ENCODE measurements at places on chromosomes 7 and 10.

DNA sequence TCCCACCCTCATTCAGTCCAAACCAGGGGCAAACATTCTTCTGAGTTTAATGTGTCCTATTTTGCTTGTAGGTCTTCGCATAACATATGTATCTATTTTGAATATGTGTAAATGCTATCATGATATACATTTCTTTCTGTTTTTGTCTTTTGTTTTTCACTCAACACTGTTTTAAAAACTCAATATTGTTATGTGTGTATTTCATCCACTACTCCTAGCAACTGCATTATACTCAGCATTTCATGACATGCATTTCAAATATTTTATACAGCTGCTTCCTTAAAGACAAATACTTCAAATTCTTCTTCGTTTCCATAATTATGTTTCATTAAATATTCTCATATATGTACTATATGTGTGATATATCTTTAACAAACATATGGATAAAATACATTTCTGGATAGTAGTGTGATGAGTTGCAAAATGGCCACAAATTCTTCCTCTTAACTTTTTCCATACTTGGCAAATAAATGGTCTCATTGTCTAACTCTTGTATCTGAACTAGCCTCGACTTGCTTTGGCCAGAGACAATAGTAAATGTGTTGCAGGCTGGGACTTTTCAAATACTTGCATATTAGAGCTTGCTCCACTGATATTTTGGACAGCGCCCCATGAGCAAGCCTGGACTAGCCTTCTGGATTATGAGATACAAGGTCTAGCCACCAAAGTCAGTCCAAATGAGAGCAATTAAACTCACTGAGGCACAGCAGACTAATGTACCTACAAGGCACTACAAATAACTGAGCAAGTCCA lies 539.7 kb upstream of the KCND2 start:
- DNase-seq = no peak

GRCh38 chr10:34824870-34825269 lies 9.8 kb upstream of the PARD3 start:
- DNase-seq = no peak

DNA sequence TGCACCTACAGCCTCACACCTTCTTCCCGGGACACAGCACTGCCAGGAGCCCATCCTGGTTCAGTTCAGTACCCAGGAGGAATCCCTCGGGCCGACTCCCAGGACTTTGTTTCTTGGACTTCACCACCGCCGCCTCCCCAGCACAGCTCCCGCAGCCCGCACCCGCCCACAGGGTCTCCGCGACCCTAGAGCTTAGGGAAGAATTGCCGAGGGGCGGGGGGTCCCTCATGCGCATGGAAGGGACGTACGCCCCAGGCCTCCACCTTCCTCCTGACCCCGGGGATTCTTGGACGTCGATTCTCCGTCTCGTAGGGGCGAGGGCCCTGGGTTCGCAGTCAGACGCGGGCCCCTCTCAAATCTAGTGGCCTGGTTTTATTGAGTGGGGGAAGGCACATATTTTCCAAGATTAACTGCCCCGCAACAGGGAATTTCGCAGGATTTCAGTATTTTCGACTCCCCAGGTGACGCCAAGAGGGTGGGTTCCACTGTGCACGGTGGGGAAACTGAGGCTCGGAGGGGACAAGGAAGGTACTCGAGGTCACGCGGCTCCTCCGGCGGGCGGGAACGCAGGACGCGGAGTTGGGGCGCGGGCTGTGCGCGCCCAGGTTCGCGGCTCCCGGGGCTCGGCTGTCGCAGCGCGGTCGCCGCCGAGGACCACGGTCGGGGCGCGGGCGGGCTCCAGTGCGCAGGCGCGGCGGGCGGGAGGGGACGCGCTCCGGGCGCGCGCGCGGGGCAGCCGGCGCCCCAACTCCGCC lies at the start of gene ADCY1:
Gene ADCY1, plus strand, starts transcription at position 708 of the 755 bp plus-strand sequence. CDS start 176 bp downstream, outside the sequence.
- DNase-seq = no peak

DNA sequence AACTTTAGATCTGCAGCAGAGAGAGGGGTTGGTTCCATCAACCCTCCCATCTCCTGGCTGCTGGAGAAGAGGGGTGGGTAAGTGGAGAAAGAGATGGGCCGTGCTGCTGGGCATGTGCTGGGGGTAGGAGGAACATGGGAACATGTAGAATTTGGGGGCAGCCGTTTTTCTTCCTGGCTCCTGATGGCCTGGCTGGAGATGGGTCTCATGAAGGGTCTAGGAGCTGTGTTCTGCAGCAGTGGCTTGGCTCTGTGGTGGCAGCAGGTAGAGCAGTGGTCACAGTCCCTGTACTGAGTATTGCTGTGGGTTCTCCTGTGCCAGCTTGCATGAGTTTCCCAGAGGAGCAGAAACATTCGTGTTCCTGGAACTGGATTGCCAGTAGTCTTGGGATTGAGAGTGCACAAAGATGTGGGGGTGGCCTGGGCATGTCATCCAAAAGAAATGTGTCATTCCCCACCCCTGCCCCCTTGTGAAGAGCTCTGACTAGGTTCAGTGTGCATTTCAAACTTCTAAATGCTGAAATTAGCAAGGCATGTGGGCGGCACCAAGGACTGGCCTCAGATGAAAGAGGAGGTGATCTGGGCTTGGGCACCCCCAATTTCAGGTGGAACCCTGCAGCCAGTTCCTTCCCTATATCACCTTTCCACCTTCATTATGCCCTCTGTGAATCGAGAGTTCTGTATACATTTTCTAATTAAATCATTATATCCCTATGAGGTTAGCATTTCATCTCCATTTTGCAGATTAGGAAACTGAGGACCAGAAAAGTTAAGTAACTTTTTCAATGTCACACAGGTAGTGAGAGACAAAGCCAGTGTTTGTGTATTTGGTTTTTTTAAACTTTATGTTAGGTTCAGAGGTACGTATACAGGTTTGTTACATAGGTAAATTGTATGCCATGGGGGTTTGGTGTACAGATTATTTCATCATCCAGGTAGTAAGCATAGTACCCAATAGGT lies 2.1 kb downstream of the CHST3 start:
- DNase-seq = no peak

- DNase-seq = no peak
Observed at GRCh38 chr10:13893926-13894325, 307.2 kb downstream of the PRPF18 start.

GRCh38 chr7:17109020-17109419 lies 189.4 kb upstream of the AHR start:
- no peak for DNase-seq

- DNase-seq = no peak
Observed at GRCh38 chr7:135342887-135343286, 109.2 kb downstream of the STRA8 start.

GRCh38 chr10:74738052-74738451 lies 88.3 kb upstream of the KAT6B start:
- DNase-seq = no peak

- no peak for DNase-seq
Observed at GRCh38 chr10:16995867-16996529, 133.6 kb downstream of the CUBN start.

GRCh38 chr10:80697926-80698325 lies 160.2 kb downstream of the SH2D4B start:
- DNase-seq = no peak

- no peak for DNase-seq
Observed at GRCh38 chr10:132185601-132186487, 904 bp upstream of the DPYSL4 start.

DNA sequence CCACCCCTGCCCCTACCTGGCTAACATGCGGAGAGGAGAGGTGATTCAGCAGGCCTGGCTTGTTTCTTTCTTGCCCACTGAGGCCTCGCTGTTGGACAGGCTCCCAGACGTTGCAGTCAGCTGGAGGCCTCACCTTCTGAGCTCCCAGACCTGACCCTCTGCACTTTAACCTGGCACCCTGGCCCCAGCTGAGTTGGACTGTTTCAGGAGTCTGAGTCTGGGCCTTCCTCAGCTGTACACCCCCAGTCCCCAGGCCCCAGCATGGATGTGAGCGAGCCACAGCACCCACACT lies 35.0 kb downstream of the UNC5B start:
- DNase-seq = no peak

- DNase-seq = no peak
Observed at GRCh38 chr7:888081-889024, 12.0 kb downstream of the GET4 start.

GRCh38 chr7:74104702-74105101 lies 21.1 kb downstream of the LIMK1 start:
- no peak for DNase-seq

GRCh38 chr10:80070057-80070456 lies 8.4 kb upstream of the TMEM254 start:
- no peak for DNase-seq

DNA sequence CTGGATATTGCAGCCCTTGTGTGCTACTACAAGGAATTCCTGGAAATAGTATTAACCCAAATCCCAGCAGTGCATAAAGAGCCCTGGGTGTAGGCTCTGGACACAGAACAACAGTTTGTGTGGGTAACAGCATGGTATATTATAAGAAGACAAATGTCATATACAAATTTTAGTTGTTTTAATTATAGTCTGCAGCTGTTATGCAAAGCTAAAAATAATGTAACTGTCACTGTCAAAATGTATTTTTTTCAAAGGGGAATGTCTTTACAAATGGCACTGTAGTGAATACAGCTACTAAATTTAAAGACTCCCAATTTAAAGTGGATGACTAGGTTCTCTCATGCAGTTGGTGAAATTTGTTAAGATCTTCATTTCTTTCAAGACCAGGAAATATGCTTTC lies 339.0 kb downstream of the GPR37 start:
- DNase-seq = no peak

- no peak for DNase-seq
Observed at GRCh38 chr7:69561266-69561960, 36.9 kb upstream of the AUTS2 start.

DNA sequence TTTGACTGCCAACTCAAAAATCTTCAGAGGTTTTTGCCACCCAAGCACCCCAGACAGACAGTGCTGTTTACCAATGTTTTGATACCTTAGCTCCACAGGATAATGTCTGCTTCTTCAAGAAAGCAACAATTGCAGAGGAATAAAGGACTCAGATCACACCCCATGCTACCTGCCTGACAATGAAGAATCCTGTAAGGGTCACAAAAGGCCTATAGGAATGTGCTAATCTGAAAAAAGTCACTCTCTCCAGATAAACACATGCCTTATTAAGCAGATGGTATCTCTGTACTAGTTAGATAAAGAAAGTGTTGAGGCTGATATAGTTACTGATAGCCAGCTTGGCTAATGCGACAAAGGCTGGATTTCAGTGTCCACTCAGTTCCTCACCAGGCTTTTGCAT lies 1076.7 kb upstream of the SORCS1 start:
- no peak for DNase-seq

DNA sequence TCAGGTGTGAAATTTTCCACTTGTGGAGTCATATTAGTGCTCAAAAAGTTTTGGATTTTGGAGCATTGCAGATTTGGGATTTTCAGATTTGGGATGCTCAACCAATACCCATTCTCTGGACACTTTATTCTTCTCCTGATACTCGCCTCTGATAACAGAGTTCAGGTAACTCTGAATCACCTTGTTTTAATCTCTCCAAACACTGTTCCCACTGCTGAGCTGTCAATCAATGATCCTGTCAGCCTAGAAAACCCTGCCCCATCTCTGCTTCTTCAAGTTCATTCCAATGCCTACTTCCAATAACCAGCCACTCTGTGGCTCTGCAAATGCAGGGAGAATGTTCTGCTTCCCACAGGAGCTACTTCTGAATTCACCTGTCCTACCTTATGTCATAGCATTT lies 21.8 kb downstream of the SGMS1 start:
- DNase-seq = no peak

- DNase-seq = no peak
Observed at GRCh38 chr7:25643770-25644394, 415.6 kb upstream of the NPVF start.

DNA sequence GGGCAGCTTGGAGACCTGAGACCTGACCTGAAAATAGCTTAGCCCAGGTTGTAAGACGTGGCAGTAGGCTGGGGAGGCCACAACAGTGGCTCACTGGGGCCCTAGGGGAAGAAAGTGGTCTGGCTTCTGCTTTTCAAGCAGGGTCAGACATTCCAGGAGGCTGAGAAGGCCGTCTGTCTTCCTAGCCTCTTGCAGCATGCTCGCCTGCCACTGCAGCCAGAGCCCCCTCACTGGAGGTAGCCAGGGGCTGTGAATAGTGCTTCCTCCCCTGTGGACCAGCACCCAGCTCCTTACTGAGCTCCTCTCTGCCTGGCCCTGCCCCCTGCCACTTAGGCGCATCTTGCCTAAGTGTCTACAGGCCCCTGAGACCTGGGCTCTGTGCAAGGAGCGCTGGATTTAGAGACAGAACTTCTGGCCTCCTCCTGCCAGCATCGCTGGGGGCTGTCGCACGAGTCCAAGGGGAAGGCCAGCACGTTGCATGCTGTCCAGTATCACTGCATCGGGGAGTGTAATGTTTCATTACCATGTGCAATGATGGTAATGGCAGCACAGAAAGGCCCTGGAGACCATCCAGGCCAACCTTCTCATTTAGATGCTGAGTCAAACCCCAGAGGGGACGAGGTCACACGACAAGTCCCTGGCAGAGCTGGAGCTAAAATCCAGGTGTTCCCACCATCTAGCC lies 12.7 kb downstream of the ZMIZ1 start:
- DNase-seq = no peak

- DNase-seq = no peak
Observed at GRCh38 chr7:28807396-28807994, 150.6 kb downstream of the TRIL start.

- DNase-seq = no peak
Observed at GRCh38 chr7:106365252-106366005, 80.6 kb upstream of the NAMPT start.

DNA sequence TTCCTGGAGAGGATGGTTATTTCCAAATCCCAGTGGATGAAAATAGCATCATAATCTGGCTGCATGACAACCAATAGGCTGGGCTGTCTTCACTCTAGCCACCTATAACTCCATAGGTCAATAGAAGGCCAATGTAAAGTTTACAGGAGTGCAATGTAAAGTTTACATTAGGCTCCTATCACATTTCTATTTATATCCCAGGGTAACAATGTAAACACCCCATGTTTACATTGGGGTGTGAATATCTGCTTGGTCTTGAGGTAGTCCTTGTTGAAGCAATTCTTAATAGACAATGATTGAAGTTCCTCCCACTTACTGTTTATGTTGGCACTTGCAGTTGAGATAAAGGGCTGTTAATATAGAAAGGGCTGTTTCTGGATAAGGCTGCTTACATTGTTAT lies 21.5 kb downstream of the CH25H start:
- no peak for DNase-seq

DNA sequence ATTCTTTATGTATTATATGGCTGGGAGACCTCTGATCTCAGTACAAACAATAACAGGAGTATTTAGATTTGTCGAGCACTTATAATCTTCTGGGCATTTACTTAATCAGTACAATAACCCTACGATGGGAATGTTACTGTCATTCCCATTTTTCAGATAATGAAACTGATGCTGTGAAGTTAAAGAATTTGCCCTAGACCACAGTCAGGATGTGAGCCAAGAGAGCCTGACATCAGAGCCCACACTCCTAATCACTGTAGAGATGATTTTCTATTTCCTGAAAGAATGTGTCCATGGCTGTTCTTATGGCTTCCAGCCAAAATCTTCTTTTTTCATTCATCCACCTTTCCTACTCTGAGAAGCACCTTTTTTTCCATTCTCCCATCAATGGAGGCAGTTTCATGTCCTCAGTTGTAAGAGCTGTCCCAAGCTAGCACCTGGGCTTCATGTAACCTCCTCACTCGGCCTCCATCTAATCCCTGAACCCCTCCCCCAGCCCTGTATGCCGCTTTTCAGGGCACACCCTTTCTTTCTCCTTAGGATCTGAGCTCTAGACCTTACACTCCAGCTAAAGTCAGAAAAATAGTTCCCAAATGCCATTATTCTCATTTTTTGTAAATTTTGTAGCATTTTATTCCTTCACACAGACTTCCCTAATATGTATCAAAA lies 12.2 kb upstream of the CAV1 start:
- DNase-seq = no peak

Data from HS-27A (cell line).